Effector memory CD8-positive, alpha-beta T cell (primary cell): ENCODE measurements at places on chromosomes 12 and 14.

DNA sequence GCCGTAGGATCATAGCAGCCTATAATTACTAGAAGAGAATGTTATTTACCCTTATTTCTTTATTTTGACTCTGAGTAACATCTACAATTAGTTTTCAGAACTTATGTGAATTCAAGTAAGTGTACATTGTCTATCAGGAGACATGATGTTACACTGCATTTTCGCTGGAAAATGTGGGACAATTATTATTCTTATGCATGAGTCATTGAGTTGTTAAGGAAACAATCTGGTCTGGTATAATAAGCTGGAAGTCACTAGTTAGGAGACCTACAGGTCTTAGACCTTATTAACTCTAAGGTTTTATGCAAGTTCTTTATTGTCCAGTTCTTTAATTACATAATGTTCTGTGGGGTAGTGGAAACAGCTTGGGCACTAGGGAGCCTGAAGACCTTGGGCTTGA lies 5.8 kb downstream of the KTN1 start:
- H3K27me3 ChIP-seq: no peaks in the 10 kb centered on the region
- H3K27ac ChIP-seq: no peak overlapping the region

DNA sequence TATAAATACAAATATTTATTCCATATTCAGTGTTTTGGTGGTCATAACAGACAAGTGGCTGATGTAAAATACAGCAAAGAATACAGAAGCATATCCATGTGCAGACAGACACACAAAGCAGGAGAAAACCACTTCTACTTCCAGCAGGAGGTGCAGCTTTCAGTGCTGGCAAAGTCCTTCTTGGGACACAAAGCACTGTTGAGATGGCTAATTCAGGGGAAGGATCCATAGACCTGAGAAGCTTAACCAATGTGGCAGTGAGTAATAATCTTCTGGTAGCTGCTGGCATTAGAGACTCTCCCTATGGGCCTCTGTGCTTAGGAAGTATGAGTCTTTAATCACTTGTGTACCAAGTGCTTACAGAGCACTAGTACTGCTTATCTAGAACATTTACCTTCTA lies 26.8 kb downstream of the AMN1 start:
- H3K27me3 ChIP-seq: no peaks in the 10 kb centered on the region
- no peaks in the 10 kb centered on the region for H3K4me1 ChIP-seq
- DNase-seq: no peak
- no peak overlapping the region for H3K27ac ChIP-seq
- H3K36me3 ChIP-seq: peaks cover 11% of the 10 kb centered on the region
- H3K4me3 ChIP-seq: no peak overlapping the region

DNA sequence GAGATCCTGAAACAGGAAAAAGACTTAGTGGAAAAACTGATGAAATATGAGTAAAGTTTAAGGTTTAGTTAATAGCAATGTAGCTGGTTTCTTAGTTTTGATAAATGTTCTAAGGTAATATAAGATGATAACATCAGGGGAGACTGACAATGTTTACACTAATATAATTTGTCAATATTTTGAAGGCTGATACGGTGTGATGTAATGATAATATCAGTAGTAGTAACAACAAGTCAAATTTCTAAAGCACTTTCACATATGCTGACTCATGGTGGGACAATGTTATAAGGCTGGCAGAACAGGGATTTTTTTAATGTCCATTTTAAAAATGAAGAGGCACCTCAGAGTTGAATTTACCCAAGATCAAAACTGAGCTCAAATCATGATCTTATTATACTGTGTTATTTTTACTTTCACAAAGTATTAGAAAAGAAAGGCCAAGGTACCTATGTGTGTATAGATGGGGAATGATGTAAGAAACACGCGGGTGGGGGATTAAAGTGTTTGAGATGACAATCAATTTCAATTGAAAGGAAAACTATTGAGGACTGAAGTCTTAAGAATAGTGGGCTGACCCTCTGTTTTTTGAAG lies 2.4 kb upstream of the FLRT2 start:
- peaks cover 5% of the 10 kb centered on the region for H3K4me1 ChIP-seq
- H3K4me3 ChIP-seq: no peak overlapping the region
- H3K27me3 ChIP-seq: peaks cover 32% of the 10 kb centered on the region

DNA sequence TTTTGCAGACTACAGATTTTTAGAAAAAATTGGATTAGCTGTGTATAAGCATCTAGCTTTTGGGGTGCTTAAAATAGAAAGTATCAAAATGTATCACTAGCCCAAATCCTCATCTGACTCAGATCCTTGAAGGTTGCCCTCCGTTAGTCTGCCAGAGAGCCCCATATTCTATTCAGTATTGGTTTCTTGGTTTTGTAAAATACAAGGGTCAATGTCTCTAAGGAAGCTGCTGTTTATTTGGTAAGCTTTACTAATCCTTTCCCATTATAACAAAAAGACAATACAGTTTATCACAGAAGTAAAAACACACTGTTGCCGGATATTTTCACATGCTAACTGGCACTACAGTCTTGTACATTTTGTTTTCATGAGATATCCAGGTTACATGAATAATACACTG lies 92.8 kb upstream of the PTHLH start:
- no peak for DNase-seq
- H3K27me3 ChIP-seq: peaks cover 8% of the 10 kb centered on the region
- no peak overlapping the region for H3K27ac ChIP-seq

DNA sequence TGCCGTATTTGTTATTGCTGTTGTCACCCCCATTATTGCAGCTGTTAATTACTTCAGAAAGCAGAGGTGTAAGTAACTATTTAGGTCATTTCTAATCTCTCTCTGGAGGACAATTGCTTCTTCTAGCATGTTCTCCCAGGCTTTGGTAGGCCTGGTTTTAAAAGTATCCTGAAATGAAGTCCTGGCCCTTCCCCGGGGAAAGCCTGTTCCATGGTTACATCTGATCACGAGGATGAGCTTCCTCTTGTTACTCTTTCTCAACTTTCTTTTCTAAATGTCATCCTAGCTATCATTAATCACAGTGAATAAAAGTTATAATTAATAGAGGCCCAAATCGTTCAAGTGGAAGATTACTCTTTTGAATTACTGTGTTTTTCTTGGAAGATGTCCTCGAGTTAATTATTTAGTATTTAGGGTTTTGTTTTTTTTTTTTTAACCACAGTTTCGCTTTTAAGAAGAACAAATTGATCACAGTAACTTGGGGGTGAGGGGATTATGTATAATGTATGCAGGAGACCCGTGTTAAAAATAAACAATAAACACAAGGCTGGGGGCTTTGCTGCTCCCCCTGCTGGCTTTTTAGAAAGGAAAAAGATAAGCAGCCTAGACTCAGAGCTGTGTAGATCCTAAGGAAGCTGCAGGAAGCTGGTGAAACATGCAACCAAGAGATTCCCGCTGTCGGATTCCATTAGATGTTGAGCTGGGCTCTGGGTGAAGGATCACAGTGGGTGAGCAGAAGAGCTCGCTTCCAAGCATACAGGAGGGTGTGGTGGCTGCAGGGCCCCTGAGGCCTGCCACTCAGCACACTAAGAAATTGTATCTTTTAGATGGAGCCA lies 420.1 kb downstream of the FUT8 start:
- no peak for DNase-seq
- H3K4me1 ChIP-seq: peaks cover 27% of the 10 kb centered on the region
- no peaks in the 10 kb centered on the region for H3K27me3 ChIP-seq
- peak overlapping the region; percentile 25 for H3K27ac ChIP-seq

DNA sequence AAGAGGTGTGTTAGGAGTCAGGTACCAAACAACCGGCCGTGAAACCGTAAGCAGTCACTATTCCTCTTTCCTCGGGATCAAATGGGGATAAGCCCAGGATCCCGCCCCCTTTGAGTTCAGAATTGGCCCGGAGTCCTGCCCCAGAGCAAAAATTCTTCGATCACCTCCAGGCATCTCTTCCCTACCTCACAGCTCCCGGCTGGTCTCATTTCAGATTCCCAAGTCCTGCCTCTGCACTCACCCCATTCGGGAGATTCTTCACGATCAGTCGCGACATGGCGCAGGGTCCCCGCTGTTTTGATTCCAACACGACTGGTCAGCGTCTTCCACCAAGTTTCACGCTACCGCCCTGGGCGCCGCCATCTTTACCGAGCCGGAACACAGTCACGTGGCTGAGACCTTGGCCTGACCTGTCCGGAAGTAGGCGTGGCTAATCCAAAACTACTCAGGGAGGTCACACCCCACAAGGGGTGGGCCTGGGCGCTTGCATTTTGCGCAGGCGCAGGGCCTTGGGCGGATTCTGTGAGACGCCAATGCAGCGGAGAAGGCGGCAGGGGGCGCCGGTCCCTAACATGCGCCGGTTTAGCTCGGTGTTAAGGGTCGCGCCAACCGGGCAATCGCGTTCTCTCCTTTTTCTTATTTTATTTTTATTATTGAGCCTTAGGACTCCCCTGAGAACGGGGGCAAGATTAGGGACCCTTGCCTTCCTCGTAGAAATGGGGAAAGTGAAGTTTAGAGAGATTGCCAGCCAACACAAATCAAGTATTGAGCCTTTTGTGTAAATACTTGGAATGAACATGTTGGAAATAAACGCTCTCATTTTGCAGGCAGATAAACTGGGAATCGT lies at the start of gene RBM19:
TSS of gene RBM19 (minus strand) at position 375 of the 847 bp plus-strand sequence. CDS start at position 277, 98 bp downstream.
- peaks cover 7% of the 10 kb centered on the region for H3K27me3 ChIP-seq
- H3K4me3 ChIP-seq: peak within 1 kb of the TSS; percentile 95
- DNase-seq: peak; percentile 97
- peak within 1 kb of the TSS; percentile 92 for H3K27ac ChIP-seq
- peaks cover 14% of the 10 kb centered on the region for H3K36me3 ChIP-seq

GRCh38 chr14:44404036-44404435 lies 103.0 kb downstream of the FSCB start:
- no peaks in the 10 kb centered on the region for H3K27me3 ChIP-seq
- H3K4me3 ChIP-seq: no peak overlapping the region
- H3K27ac ChIP-seq: no peak overlapping the region
- no peaks in the 10 kb centered on the region for H3K4me1 ChIP-seq
- H3K36me3 ChIP-seq: no peaks in the 10 kb centered on the region

- DNase-seq: no peak
- H3K36me3 ChIP-seq: no peaks in the 10 kb centered on the region
- no peak overlapping the region for H3K27ac ChIP-seq
- H3K4me1 ChIP-seq: no peaks in the 10 kb centered on the region
- H3K4me3 ChIP-seq: no peak overlapping the region
Observed at GRCh38 chr12:2057041-2057794, 4.4 kb downstream of the CACNA1C start.

GRCh38 chr12:5988088-5988487 lies 43.0 kb upstream of the ANO2 start:
- peaks cover 3% of the 10 kb centered on the region for H3K36me3 ChIP-seq
- peaks cover 2% of the 10 kb centered on the region for H3K4me1 ChIP-seq
- no peak overlapping the region for H3K4me3 ChIP-seq
- DNase-seq: no peak
- H3K27me3 ChIP-seq: no peaks in the 10 kb centered on the region
- no peak overlapping the region for H3K27ac ChIP-seq

- no peak for DNase-seq
- H3K4me3 ChIP-seq: no peak overlapping the region
- H3K27me3 ChIP-seq: peaks cover 12% of the 10 kb centered on the region
- no peaks in the 10 kb centered on the region for H3K36me3 ChIP-seq
- H3K4me1 ChIP-seq: no peaks in the 10 kb centered on the region
Observed at GRCh38 chr14:78595797-78596196, 425.6 kb downstream of the NRXN3 start.

GRCh38 chr14:71956920-71957563 lies 24.8 kb downstream of the RGS6 start:
- H3K4me1 ChIP-seq: no peaks in the 10 kb centered on the region
- H3K27me3 ChIP-seq: peaks cover 29% of the 10 kb centered on the region

DNA sequence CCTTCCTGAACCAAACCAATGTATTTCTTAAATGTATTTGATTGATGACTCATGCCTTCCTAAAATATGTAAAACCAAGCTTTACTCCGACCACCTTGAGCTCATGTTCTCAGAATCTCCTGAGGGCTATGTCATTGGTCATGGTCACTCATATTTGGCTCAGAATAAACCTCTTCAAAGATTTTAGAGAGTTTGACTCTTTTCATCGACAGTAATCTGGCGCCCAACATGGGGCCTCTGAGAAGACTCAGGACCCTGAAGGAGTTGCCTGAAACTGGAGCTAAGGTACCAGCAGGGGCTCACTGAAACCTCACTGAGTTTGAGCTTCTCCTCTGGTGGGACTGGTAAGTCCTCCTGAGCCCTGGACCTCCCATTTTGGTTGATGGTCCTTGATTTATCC lies 17.2 kb upstream of the PSMC1 start:
- H3K36me3 ChIP-seq: peaks cover 11% of the 10 kb centered on the region
- H3K27ac ChIP-seq: no peak overlapping the region
- no peaks in the 10 kb centered on the region for H3K4me1 ChIP-seq

DNA sequence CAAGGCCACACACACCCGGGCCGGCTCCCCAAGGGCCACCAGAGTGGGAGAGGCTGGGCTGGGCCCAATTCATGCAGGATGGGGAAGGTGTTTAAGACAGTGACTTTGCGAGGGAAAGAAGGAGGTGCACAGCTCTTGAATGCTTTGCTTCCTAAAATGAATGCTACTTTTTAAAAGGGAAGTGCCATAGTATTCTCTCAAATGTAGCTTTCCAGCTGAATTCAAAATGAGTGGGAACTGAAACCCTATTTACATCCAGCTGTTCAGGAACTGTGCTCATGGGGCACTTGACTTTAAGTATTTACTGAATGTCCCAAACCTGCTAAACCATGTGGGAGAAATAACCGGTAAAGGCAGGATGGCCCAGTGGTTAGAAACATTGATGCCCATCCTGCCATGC lies 7.6 kb downstream of the ITPK1 start:
- H3K27me3 ChIP-seq: no peaks in the 10 kb centered on the region
- H3K27ac ChIP-seq: no peak overlapping the region
- no peak overlapping the region for H3K4me3 ChIP-seq
- peaks cover 31% of the 10 kb centered on the region for H3K4me1 ChIP-seq

- H3K4me1 ChIP-seq: no peaks in the 10 kb centered on the region
- no peaks in the 10 kb centered on the region for H3K27me3 ChIP-seq
- no peak overlapping the region for H3K4me3 ChIP-seq
Observed at GRCh38 chr12:103462675-103463074, 33.1 kb downstream of the C12orf42 start.

- no peak overlapping the region for H3K27ac ChIP-seq
- no peak for DNase-seq
- no peaks in the 10 kb centered on the region for H3K27me3 ChIP-seq
- H3K36me3 ChIP-seq: no peaks in the 10 kb centered on the region
- H3K4me1 ChIP-seq: peaks cover 33% of the 10 kb centered on the region
- no peak overlapping the region for H3K4me3 ChIP-seq
Observed at GRCh38 chr14:93099196-93099595, 16.5 kb downstream of the ITPK1 start.

GRCh38 chr14:80483331-80483730 lies 272.0 kb upstream of the DIO2 start:
- no peaks in the 10 kb centered on the region for H3K4me1 ChIP-seq
- H3K4me3 ChIP-seq: no peak overlapping the region
- no peaks in the 10 kb centered on the region for H3K27me3 ChIP-seq
- no peak overlapping the region for H3K27ac ChIP-seq
- DNase-seq: no peak
- H3K36me3 ChIP-seq: no peaks in the 10 kb centered on the region

- H3K27ac ChIP-seq: peak overlapping the region; percentile 71
- peak; percentile 69 for DNase-seq
- H3K36me3 ChIP-seq: peaks cover 55% of the 10 kb centered on the region
- peak overlapping the region; percentile 78 for H3K4me3 ChIP-seq
- peaks cover 41% of the 10 kb centered on the region for H3K4me1 ChIP-seq
- no peaks in the 10 kb centered on the region for H3K27me3 ChIP-seq
Observed at GRCh38 chr14:91417983-91418386, 365 bp upstream of the CCDC88C start.
